CD4-positive, alpha-beta T cell treated with Interleukin-1 beta for 1 hour (primary cell): ENCODE measurements at places on chromosomes 1 and 21.

DNA sequence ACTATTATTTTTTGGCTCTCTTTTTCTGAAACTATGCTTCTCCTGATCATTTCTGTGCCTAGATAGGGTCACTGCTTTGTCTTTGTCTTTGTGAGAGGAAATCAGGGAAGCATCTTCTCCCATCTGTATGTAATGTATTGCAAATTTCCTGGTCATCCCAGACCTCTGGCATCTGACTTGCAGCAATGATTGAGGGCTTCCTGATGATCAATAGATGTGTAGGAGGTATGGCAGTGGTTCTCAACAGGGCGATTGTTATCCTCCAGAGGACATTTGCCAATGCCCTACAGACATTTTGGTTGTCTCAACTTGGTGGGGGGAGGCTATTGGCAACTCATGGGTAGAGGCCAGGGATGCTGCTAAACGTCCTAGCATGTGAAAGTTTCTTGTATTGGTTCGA lies 64.7 kb downstream of the RGL1 start:
- DNase-seq = no peak

DNA sequence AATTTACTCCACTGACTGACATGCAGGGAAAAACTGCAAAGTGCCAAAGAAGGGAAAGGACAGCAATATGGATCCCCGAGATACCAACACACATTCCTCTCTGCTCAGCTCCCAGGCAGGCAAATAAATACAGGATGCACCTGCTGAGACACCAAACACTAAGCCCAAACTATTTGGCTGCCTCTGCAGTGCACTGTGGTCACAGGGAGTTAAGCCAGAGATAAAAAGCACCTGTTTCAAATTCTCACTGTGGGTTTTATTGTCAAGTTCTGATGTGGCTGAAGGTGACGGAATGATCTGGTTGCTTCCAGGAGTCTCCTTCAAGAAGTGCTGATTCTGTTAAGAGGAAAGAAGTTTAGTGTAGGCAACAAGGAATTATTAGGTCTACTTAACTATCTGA lies 17.7 kb downstream of the TEX38 start:
- no peak for DNase-seq

DNA sequence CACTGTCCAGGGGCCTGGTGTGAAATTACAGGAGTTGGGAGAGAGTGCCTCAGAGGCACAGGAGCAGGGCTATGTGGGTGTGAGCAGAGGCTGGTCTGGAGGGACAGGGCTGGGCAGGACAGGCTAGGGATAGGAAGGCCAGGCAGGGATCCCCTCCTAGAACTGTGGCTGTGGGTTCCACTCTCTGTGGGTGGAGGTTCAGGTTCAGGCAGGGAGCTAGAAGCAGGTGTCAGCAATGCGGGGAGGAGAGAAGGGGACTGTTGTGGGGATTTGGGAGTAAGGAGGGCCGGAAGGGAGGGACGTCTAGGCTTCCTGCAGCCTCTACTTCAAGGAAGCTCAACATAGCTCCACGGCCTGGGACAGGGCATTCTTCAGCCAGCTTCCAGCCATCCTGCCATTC lies 8.3 kb upstream of the GPR61 start:
- DNase-seq = no peak

DNA sequence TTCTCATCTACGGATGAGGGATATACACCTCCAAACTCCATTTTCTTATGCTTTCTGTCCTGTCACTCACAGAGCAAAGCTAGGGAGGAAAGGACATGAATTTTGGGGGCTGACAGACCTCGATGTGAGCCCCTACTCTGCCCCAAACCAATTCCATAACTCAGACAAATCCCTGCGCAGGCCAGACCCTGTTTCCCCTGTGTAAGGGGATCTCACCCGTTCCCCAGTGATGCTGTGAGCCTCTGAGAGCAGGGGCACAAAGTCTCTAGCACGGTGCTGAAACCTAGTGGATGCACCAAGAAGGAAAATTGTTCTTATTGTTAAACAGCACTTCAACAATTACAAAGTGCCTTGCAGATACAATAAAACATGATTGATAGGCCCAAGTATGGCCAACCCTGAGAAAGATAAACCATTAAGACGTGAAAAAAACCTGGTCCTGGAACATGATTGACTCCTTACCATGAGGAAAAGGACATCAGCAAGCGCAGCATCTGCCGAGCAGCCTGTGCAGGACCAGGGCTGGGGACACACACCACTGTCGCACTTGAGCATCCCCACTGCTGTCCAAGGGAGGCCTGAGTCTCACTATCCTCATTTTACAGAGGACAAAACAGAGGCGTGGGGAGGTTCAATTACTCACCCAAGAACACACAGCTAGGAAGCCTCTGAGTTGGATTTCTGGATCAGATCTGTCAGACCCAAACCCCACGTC lies 137.8 kb downstream of the GLIS1 start:
- DNase-seq = no peak

DNA sequence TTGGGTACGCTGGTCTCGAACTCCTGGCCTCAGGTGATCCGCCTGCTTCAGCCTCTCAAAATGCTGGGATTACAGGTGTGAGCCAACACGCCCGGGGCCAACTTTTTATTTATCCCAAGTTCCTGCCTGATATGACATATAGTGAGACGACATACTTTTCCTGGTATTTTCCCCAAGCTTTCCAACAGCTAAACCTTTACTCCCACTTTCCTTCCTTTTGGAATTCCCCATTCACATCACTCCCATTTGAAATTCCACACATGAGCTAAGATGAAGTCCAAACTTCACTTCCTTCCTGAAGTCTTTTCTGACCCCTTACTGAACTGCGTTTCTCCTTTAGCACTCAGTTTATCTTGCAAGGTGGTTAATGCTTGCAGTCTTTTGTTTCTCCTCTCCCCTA lies 64.1 kb downstream of the S1PR1 start:
- no peak for DNase-seq

DNA sequence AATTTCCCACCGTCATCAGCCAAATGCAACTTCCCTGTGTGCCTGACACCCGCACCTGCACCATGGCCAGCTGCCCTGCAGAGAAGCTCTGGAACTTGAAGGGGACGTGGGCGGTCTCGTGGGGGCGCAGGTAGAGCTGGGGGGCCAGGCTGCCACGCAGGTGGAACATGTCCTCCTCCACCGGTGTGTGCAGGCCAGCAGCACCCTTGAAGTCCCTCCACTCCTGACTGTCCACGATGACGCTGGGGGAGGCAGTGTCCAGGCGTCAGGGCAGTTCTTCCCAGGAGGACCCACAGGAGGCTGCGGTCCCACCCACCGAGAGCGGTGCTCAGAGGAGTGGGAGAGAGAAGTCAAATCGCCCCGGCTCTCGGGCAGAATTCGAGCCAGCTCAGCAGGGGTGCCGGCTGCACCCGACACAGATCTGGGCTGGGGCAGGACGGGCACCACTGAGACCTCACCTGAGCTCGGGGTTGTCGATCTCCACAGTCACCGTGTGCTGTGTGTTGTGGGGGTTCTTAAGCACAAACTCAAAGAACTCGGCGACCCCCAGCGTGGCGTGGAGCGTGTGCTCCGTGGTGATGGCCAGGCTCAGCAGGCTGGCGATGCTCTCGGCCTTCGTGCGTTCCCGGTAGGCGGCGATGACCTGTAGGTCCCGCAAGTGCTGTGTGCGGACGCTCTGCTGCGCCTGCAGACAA lies 117.7 kb downstream of the NPHP4 start:
- no peak for DNase-seq

DNA sequence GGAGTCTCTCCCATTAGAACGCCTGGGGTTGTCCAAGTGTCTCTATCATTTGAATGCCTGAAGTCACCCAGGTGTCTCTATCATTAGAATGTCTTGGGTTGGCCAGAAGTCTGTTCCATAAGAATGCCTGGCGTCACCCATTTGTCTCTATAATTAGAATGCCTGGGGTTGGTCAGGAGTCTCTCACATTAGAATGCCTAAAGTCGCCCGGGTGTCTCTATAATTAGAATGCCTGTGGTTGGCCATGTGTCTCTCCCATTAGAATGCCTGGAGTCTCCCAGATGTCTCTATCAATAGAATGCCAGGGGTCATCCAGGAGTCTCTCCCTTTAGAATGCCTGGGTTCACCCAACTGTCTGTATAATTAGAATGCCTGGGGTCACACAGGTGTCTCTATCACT lies 54.5 kb downstream of the RNF187 start:
- no peak for DNase-seq

DNA sequence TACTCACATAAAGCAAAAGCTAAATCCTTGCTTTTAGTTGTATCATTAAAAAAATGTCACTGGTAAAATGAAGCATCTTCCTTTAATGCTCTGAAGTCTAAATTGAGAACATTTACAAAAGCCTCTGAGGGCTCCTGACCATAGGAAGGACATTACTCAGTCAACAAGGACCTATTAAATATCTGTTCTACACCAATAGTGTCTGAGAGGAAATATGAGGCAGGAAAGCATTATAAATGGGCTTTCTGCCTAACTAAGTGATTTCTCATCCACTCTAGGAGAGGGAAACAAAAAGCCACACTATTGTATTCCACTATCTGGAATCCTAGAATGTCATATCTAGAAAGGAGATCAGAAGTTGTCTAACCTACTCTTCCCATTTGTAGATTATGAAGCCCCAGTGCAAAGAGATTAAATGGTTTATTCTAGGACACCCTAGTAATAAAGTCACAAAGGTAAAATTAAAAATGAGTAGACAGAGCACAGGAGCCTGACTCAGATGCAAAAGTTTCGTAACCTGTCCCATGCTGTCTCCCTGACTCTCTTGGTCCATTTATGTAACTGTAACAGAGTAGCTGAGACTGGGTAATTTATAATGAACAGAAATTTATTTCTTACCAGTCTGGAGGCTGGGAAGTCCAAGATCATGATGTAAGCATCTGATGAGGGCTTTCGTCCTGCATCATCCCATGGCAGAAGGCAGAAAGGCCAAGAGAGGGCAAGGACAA lies 17.6 kb downstream of the RGS1 start:
- no peak for DNase-seq

GRCh38 chr21:34133392-34133791 lies 60.0 kb downstream of the MRPS6 start:
- DNase-seq = no peak

DNA sequence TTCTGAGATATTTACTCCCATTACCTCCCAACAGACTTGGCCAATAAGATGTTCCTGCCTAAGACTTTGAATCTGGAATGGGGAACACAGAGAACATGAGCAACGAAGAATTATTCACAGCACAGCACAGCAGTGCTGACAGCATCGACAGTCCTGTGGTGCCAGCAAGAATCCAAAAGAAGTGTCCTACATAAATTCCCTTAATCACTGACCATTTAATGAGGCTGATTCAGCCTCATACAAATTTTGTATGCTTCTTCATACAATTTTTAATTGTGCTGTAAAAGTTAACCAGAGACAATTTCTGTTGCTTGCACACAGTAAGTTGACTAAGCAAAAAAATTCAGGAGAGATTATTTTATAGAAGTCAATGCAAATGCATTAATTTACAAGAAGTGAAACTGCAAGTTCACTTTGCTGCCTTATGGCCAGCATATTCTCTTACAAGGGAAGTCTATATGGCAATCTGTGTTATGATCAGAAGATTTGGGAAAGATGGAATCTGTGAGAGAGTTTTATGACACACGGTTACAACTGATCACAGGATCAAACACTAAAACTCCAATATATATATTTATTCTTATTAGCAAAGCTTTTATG lies 855.9 kb downstream of the LTN1 start:
- no peak for DNase-seq

GRCh38 chr1:115596080-115596780 lies 45.5 kb upstream of the VANGL1 start:
- no peak for DNase-seq

DNA sequence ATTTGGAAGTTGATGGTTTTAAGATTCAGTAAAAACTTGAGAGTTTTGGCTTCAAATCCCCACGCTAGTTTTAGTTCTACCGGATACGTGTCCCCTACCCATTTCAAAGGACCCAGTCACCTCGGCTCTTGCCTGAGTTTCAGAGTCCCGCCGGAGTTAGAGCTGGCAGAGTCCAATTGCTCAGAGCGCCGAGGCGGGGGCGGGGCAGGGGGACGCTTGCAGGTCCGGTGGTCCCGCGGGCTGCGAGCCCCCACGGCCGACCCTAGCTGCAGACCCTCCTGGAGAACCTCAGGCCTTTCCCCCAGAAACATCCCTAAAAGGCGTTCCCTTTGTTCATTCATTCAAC lies 765 bp upstream of the VPS45 start:
- DNase-seq = peak; percentile 36

DNA sequence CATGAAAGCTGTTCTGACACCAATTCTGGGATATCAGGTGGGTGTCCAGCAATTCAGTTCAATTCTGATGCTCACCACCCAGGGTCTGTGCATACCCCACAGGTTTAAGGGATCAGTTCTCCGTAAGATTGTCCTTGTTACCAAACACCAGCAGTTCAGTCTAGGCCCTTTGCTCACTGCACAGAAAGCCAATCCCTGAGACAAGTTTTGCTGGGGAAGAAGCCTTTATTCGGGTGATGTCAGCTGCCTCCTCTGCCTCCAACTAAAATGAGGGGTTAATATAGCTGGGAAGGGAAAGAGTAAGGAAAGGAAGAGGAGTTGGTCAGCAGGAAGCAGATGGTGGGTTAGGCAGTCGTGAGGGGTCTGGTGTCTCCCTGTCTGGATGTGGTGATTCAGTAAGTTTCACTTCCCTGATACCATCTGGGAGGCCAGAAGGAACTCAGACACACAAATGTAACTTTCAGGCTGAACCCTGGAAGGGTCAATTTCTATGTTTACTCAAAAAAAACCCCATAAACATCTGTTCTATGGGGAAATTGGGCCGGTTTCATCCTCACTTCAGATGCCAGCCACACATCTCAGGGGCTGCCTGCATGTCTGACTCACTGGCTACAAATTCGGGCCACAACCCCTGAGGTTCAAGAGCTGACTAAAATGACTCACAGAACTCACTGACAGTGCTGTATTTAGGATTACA lies 83.3 kb upstream of the PGBD5 start:
- DNase-seq = no peak

- DNase-seq = no peak
These were observed 97.3 kb downstream of the USP25 start for GRCh38 chr21:15826908-15827601.

- DNase-seq = no peak
These were observed 474.4 kb downstream of the SETD4 start for GRCh38 chr21:35585878-35586277.

DNA sequence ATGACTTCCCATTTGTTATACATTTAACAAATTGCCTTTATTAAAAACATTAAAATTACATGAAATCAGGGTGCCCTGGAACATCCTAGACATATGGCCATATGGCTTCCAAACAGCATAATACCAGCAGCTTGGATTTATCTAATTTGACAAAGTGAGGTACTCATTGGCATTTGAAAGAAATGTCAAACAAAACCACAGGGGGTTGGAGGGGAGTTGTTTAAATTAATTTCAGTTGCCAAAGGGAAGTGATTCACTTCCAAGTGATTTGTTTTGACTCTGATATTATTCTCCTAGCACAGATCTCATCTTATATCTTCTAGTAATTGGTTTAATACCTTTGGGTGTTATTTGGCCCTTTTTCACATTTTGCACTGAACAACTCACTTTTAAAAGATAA lies 24.5 kb upstream of the POU2F1 start:
- no peak for DNase-seq

- DNase-seq = no peak
These were observed 12.1 kb upstream of the SLC2A7 start for GRCh38 chr1:9038338-9038650.
